ENCODE measurements at places on chromosomes 12 and 14.

DNA sequence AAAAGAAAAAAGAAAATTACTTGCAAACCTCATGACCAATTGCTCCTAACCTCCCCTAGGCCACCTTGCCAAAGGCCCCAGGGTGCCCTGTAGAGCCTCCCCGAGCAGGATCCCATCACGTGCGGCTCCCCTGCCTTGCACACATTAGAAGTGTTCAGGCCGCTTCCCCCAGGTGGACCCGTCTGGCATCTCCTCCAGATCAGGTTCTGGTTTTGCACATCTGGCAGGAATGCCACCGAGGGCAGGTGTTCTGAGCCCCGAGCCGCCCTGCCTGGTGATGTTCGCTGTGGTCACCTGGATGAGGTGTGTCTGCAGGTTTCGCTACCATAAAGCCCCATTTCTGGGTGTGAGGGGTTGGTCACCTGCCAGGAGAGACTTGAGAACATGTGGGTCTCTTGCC is 19.3 kb downstream of the MMP17 start:
- no peak for DNase-seq

DNA sequence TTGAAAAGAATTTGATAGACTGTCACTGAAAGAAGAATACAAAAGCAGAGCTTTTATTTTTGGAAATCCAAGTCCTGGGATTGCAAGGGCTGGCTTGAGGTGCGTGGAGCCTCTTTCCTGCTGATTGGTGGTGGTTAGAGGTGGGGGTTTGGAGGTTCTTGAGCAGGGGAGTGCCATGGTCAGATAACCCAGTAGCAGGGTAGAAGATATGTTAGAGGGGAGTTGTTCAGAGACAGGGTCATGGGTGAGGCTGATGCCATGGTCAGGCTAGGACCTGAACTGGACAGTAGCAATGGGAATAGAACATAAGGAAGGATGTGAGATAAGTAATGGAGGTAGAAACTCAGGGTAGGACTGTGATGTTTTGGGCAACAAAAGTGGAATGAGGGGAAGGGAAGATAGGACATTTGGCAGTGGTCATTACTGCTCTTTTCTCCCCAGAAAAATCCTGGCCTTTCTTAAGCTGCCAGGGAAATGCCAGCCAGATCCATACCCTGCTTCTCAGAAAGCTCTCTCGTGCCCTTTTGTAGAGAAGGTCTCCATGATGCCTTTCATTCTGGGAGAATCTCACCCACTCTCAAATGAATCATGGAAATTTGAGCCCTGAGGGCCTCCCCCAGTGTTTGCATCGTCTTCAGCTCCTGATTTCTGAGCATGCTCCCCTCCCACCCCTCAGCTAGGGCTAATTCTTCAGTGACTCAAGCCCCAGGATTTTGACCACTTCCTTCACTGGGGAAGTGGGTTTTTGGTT is 9.5 kb downstream of the EMP1 start:
- DNase-seq = no peak

GRCh38 chr12:55965941-55966407 is at the start of gene PMEL:
Gene PMEL, minus strand, starts transcription at chr12:55966042. Its CDS starts 31 bp downstream, at chr12:55966011.
- no peak for DNase-seq

- DNase-seq = no peak
These were observed 8.0 kb downstream of the CCDC198 start for GRCh38 chr14:57485635-57486034.

DNA sequence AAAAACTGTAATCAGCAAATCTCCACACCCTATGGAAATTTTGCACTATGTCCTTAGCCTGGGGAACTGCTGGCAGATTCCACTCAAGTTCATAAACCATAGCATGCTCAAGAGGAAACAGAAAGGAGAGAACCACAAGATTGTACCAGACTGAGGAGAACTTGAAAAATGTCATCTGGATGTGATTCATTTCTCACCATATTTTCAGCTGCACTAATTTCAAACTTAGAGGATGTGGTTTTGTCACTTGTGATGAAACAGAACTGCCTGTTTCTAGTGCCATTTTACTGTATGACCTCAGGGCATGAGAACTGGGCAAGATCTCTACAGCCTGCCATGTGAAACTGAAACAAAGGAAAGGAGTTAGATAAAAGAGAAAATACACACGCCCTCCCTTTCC is 1493.1 kb upstream of the FLRT2 start:
- no peak for DNase-seq

GRCh38 chr12:55812088-55812487 is 5.4 kb downstream of the SARNP start:
- DNase-seq = no peak

DNA sequence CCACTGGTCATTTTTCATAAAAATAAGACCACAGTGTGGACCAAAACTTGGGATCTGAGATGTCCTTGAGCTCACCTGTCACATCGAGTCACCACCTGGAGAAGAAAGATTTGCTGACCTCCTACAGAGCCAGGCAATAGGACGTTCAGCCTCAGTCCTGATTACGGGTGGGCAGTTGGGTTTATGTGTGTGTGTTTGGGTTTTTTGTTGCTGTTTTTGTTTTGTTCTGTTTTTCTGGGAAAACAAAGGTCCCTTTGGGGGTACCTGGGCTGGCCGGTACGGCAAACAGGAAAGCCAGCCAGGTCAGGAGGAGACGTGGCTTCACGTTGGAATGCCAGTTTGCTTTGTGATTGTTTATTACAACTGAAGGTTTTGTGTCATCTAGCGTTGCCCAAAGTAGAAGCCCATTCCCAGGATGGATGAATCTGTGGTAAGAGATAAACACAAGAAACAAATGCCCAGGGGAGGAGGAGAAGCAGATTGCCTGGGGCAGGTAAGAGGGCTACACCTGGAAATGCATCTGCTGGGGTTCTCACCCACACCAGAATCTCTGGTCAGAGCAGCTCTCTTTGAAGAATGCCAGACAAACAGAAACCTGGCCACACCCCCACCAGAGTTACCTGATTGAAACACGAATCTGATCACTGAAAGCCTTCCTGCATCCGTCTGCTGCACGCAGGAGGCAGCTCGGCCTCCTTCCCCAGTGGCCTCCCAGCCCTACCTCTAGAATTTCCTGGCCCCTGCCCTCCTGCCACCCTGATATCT is 100.1 kb upstream of the DIO3 start:
- DNase-seq = no peak

GRCh38 chr12:45566257-45566656 is 163.2 kb upstream of the ARID2 start:
- DNase-seq = no peak

DNA sequence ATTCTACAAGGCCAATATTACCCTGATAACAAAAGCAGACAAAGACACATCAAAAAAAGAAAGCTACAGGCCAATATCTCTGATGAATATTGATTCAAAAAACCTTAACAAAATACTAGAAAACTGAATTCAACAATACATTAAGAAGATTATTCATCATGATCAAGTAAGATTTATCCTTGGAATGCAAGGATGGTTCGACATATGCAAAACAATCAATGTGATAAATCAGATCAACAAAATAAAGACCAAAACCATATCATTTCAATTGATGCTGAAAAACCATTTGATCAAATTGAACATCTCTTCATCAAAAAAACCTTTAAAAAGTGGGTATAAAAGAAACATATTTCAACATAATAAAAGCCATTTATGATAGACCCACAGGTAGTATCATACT is 117.3 kb downstream of the CPNE8 start:
- DNase-seq = no peak

- no peak for DNase-seq
These were observed 6.0 kb downstream of the DMAC2L start for GRCh38 chr14:50318031-50318626.

DNA sequence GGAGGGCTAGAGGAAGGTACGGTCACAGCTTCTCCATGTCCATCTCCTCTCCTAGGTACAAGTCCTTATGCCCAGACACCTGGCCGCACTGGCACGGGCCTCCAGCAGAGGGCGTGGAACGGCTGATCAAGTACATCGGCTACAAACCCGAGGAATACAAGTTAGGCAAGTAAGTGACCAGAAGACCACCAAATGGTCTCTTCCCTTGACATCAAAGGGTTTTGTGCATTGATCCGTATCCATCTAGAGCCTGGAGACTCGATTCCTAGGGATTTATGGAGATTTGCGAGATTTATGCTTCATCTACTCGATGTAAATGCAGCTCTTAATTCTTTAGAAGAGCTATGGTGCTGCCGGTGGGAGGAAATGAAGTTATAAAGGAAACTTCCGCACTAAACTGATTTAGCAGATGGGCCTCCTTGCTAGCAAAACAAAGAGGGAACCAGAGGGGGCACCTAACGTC is 44.2 kb downstream of the KCTD10 start:
- peak; percentile 67 for DNase-seq

- DNase-seq = no peak
These were observed 280.6 kb upstream of the CLEC14A start for GRCh38 chr14:38536376-38537038.

GRCh38 chr12:15682826-15683225 is 106.4 kb downstream of the EPS8 start:
- DNase-seq = no peak

DNA sequence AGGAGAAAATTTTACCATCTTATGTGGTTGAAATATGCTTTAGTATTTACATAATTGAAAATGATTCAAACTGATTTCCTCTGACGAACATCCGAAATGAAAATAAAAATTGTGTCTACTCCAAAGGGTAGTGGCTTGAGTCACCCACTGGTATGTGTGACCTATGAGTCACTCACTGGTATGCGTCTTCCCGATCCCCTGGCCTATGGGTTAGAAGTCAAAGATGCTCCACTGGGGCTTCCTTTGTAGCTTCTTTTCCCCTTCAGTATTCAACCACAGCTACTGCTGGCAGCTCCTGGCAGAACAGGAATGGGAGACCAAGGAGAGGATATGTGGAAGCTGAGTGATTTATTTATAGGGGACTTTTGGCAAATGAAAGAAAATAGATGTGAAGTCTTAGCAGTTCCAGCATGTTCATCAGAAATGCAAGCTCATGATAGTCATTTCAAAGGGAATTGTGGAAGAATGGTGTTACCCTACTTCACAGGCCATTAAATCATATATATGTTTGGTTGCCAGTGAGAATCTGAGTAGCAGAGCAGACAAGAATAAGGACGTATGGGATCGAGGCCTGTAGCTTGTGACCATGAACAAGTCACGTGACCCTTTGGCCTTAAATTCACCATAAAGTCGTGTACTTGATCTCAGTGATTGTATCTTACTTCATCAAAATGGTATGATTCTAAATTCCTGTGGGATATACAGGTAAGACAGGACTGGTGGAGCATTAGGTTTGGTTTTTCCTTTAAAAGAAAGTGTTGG is 108.3 kb downstream of the CRADD start:
- peak; percentile 6 for DNase-seq

DNA sequence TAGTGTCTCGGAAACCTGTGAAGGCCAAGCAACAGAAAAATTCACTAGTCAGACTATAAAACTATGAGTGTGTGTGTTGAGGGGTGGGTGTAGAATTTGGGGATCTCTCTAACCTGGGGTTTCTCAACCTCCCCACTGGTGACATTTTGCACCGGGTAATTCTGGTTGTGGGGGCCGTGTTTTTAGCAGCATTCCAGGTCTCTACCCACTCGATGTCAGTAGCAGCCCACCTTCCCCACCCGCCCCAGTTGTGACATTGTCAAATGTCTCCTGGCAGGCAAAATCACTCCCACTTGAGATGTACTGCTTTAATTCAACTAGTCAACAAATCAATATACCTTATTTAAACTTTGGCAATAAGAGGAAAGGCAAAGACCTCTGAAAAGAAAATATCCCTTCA is 4.1 kb downstream of the GCN1 start:
- no peak for DNase-seq

DNA sequence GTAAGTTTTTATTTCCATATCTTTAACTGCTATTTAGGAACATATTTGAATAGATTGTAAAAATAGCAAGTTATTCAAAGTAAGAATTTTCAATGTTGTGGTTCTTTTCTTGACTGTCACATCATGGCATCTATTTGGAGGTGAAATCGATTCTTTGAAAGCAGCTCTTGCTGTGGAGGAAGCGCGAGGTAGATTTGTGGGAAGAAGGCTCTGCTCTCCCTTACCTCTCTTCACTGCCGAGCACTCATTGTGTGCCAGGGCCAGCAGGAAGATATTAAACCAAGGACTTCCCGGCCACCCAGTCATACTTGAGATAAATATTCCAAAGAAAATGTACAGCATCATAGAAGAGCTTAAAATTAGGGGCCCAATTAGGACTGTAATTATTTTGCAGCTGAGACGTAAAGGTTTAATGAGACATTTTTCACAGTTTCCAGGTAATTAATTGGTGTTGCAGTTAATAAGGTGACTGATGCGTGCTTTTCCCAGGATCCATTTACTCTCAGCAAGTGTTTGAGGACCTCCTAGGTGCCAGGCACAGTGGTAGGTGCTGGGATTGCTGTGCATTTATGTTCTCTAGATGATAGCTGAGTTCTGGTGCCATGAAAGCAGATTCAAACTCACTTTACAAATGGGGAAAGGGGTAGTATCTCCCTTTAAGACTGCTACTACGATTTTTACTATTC is 89.2 kb upstream of the DYNC1H1 start:
- no peak for DNase-seq

- no peak for DNase-seq
These were observed 7.1 kb upstream of the PNMA1 start for GRCh38 chr14:73721101-73721821.

- DNase-seq = no peak
These were observed 23.8 kb upstream of the CATSPERB start for GRCh38 chr14:91755570-91756295.

DNA sequence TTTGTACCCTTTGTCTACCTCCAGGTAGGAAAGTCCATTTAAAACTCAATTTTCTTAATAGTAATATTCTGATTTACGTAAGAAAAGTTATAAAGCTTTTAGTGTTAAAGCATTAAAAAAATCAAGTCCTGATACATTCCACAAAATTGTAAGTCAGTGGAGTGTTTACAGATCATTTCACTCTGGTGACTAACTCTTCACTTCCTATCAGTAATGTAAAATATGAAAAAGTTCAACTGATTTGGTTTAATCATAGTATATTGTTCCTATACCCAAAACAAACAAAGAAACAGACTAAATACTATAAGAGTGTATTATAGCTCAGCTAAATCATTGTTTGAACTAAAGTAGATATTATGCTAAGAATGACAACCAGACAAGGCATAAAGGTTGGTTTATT is 85.9 kb downstream of the VEZT start:
- DNase-seq = no peak

GRCh38 chr14:50516091-50516490 is 16.3 kb downstream of the MAP4K5 start:
- DNase-seq = no peak

DNA sequence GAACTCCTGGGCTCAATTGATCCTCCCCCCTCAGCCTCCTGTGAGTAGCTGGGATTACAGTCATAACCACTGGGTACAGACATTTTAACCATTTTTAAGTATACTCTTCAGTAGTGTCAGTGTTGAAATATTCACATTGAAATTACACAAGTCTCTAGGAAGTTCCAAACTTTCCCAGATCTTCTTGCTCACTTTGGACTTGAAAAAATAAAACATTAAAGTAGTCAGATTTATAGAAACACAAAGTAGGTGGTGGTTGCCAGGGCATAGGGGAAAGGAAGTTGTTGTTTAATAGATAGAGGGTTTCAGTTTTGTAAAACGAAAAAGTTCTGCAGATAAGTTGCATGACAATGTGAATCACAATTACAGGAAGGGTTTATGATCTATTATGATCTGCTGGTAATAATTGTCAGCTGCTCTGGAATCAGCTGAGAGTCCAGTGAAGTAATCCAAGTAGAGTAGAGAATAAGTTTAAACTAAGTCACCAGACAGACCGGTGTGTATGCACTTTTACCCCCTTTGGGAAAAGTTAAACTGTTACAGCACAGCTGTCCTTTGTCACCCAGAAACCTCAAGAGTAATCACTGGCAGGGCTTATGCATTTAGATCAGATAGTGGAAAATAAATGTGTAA is 27.4 kb downstream of the PCNX1 start:
- DNase-seq = no peak
